ENCODE measurements at places on chromosomes 2 and 18.

DNA sequence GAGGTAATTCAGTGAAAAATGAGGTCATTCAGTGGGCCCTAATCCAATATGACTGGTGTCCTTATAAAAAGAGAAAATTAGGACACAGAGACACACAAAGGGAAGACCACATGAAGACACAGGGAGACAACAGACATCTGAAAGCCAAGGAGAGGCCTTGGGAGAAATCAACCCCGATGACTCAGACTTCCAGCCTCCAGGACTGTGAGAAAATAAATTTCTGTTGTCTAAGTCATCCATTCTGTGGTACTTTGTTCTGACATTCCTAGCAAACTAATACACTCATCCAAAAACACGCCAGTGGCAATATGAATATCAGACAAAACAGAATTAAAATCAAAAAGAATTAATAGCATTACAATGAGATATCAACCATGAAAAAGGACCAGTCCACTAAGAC is 303.7 kb downstream of the SS18 start:
- DNase-seq, result no peak

DNA sequence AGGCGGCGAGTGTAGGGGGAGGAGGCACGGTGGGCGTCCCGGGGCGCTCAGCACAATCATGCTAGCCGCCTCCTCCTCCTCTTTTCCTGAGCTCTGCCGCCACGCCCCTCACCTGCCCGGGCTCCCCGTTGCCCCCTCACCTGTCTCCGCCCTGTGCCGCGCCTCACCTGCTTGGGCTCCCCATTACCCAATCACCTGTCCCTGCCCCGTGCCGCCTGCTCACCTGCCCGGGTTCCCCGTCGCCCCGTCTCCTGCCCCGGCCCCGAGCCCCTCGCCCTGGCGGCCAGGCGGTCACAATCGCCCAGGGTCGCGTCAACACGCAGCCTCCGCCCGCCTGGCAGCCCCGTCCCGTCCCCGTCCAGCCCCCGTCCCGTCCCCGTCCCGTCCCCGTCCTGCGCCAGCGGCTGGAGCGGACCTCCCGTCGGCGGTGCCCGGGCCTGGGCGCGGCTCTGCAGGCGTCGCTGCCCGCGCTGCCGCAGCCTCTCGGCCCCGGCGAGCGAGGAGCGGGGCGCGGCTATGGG is at the start of gene DCDC2C:
Gene DCDC2C (plus strand): TSS at position 340 of the 521 bp plus-strand sequence. CDS start 177 bp downstream, at position 517.
- no peak for DNase-seq

GRCh38 chr2:11718606-11719005 is 27.8 kb upstream of the LPIN1 start:
- no peak for DNase-seq

GRCh38 chr2:205424326-205424725 is 258.0 kb upstream of the NRP2 start:
- DNase-seq, result no peak

DNA sequence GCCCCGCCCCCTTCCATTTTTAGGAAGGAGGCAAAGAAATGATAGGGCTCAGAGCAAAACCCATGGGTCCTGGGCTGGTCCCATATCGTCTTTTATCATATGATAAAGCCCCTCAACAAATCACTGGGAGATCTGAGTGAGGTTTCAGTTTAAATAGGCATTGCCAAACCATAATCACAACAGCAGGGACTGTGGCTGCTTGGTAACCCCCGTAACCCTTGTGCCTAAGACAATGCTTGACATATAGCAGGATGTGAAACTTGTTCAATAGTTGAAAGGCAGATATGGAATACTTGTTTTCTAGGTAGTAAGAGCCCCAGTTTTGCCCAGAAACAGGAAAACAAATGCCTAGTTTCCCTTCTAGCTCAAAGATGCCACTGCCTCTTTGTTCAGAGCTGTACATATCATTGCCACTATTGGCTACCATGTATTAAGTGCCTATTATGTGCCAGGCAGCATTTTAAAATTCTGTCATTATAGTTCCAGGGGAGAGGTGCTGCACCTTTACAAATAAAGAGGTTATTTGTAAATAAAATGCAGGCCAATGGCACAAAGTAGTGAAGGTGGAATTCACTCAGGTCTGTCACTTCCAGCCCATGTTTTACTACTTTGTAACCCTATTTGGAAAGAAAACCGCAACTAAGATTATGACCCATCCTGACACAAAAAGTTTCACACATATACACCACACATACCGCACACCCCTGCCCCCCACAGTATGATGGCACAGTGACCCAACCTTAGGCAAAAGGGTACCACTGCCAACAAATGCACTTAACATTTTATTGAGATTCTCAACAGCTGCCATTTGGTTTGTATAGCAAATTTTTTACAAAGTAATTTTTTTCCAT is 14.2 kb downstream of the NAGK start:
- no peak for DNase-seq

DNA sequence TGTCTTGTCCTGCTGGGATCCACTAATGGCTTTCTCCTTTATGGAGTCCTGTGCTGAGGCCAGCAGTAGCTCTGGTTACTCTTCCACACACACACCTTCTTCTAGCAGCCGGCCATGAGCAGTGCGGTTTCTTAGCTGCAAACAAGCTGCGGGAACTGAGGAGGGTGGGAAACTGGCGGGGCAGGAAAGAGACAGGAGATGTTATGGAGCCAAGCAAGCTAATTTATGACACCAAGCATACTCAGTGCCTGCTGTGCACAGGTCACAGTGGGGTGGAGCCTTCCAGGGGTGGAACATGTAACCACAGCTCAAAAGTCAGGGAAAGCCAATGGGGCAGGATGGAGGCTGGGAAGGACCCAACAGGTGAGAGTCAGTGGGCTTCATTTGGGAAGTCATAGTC is 180.8 kb downstream of the FAM210A start:
- DNase-seq, result no peak

- DNase-seq, result no peak
These were observed 103.4 kb upstream of the RASGRP3 start for GRCh38 chr2:33372940-33373553.

GRCh38 chr2:213246497-213247281 is 37.6 kb upstream of the SPAG16 start:
- no peak for DNase-seq

- DNase-seq, result no peak
These were observed 104.7 kb downstream of the HNRNPLL start for GRCh38 chr2:38498045-38498481.

DNA sequence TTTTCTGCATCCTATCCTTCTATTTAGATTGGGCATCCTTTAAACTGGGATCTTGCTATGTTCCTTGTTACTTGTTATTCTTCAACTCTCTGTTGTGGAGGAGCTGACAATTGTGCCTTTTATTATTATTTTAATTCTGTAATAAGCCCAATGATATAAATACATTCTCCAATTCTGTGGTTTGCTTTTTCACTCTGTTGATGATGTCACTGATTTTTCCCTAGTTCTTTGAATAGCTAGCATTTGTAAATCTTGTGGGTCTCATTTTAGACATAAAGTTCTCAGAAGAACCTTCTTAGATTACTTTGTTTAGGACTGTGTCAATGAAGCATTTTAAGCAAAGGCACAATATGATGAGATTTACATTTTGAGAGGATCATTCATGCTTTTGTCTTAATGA is 79.5 kb upstream of the SLC8A1 start:
- no peak for DNase-seq

Measured in nucleus accumbens (tissue), 56 donors.